Activated T-helper 2 cell treated with anti-CD3 and anti-CD28 coated beads, Interferon-gamma antibody, Interleukin-2, Interleukin-4, amounts not matched to agents 10 μg/mL and 5 μg/mL and 100 μg/mL, durations not matched to agents 14 hours and 24 hours and 36 hours (primary cell): ENCODE measurements at places on chromosomes 3 and 15.
A peak's percentile ranks its signal among the peaks of the same experiment; 100 is the strongest.

GRCh38 chr3:49017971-49018706 is at the start of gene DALRD3:
Gene DALRD3 (minus strand): TSS chr3:49018580. CDS start chr3:49018564, 16 bp downstream.
- DNase-seq, result peak; percentile 68

GRCh38 chr3:178146406-178146831 is 389.8 kb upstream of the KCNMB2 start:
- no peak for DNase-seq

- no peak for DNase-seq
These were observed 612 bp upstream of the TBL1XR1 start for GRCh38 chr3:177197727-177198460.

GRCh38 chr3:157429708-157430107 is 6.9 kb upstream of the PTX3 start:
- no peak for DNase-seq

GRCh38 chr3:134352031-134352671 is 22.1 kb downstream of the AMOTL2 start:
- DNase-seq, result no peak

DNA sequence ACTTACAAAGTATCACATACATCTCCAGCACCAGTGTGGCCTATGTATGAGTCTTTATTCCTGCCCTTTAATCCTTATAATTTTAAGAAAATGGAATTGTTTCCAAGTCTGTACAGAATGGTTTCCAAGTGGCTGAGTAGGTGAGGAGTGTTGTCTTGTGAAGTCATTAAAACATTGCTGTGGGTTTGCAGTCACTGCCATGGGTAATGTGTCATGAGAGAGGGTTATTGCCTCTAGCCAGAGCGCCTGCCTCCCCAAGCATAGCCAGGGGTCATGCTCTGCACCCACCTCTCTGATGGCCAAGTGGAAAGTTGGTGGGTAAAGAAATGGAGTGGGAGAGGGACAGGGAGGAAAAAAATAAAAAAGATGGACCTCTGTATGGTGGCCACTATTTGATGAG is 25.3 kb downstream of the TRAK1 start:
- no peak for DNase-seq

- no peak for DNase-seq
These were observed 119.0 kb upstream of the LPP start for GRCh38 chr3:188034989-188035388.

DNA sequence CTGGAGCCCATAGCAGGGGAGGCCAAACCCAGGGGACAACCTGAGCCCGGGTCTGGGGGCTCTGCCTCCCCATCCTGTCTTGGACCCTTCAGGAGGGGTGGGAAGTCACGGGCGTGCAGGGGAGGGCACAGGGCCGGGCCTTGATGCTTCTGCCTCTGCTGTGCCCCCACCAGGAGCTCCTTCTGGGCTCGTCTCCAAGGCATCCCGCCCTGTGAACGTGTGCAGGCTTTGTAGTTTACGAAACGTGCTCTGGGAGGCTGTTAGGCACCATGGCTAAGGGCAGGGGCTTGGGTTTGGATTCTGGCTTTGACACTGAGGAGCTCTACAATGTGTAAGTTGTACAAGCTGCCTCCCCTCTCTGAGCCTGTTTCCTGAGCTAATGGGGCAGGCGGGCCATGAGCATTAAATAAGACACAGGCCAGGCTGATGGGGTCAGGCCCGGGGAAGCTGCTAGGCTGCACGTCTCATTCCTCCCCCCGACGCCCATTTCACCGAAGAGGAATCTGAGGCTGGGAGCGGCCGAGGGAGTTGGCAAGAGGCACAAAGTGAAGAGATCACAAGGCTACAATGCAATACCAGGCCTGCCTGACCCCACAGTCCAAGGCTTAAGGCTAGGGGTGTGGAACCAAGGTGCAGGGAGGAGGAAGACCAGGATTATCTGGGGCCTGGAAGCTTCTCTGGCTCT is 19.6 kb downstream of the PLXND1 start:
- DNase-seq, result no peak

GRCh38 chr3:134640872-134641470 is 9.9 kb downstream of the KY start:
- DNase-seq, result no peak

DNA sequence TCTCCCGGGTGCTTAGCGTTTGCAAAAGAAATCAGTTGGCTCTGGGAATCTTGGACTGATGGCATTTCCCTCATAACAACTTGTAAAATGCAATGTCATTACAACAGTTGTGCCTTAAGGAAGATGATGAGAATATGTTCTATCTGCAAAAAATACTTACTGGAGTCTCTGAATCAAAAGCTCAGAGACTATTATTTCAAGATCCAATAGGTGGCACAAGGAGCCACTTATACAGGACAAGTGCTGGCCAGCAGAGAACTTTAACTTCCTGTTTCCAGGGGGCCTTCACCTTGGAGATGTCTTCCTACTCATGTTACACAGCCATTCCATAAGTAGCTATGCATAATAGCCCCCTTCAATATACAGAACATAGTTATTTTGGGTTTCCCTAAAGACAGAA is 8.9 kb upstream of the RPS27L start:
- DNase-seq, result no peak

- DNase-seq, result no peak
These were observed 38.9 kb upstream of the LIMD1 start for GRCh38 chr3:45555666-45556065.

GRCh38 chr3:69725994-69726571 is 13.2 kb upstream of the MITF start:
- DNase-seq, result no peak
